ENCODE measurements at places on chromosomes 1 and 21.

- no peak for DNase-seq
Measured at GRCh38 chr1:247475793-247476192, 17.9 kb upstream of the OR2B11 start.

- DNase-seq: no peak
Measured at GRCh38 chr1:25861316-25862286, 2.3 kb upstream of the AUNIP start.

DNA sequence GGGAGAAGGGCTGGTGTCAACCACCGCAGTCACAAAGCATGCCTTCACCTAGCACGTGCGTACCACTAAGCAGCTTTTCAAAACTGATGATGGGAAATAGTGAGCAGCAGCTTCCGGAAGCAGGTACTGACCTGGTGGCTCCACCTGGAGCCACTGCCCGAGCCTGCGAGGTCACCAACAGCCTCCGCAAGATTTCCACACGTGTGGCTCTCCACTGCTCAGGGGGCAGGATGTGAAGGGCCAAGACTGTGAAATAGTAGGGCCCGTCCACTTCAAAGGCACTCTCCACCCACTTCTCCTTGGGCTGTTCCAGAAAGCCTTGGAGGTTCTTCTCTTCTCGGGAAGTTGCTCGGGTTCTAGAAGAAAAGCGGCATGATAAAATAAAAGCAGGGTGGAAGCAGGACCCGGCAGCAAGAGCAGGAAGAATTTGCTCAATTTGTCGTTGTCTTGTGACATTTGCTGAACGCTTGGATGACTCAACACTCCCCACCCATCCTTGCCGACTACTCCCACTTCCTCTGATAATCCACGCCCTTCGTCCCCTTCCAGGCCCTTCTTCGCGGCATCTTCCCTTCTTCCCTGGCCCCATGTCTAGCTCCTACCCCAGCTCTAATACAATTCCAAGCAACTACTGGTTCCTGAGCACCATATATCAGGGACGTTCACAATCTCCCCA lies 124.9 kb upstream of the IFFO2 start:
- no peak for DNase-seq

DNA sequence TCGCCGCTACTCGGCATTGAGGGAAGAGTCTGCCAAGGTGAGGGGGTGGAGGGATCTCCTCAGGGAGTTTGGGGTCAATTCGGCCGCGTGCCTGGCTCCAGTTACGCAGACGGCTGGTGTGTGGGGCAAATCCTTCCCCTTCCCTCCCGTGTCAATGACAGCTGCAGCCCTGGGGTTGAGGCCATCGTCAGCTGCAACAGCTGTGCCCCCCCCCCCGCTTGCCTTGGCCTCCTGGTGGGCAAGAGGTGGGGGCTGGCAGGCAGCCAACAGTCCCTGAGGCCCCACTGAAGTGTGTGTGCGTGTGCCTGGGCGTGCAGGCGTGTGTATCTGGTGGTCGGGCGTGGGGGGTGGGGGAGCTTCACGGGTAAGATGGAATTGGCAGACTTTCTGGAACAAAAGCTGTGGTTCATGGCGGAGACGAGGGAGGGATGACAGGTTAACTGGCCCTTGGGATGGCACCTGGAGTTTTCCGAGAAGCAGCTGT lies 25.6 kb downstream of the PPFIA4 start:
- no peak for DNase-seq

DNA sequence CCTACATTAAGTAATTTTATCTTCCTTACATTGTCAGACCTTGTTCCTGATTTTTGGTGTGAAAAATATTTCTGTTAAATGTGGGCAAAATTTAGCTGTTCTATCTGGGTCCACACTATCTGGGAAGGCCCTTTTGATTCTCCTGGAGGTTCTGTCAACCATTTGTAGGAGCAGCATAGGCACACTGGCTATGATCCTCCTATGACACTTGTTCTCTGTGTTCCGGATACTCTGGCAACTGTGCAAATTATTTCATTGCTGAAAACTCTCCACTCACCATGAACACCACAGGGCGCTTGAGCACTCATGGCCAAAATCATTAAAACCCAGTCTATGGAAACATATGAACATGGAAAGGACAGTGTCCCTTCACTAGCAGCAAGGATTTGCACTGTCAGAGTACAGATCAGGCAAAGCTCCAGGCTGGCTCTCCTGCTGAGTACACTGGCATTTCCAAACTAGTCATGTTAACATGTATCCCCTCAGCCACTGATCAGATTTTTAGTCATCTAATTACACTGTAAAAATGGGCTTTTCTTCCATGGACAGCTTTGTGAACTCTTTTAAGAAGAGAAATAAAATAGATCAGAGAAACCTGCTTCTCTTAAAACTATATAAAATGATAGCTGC lies 43.9 kb upstream of the SGIP1 start:
- DNase-seq: no peak

DNA sequence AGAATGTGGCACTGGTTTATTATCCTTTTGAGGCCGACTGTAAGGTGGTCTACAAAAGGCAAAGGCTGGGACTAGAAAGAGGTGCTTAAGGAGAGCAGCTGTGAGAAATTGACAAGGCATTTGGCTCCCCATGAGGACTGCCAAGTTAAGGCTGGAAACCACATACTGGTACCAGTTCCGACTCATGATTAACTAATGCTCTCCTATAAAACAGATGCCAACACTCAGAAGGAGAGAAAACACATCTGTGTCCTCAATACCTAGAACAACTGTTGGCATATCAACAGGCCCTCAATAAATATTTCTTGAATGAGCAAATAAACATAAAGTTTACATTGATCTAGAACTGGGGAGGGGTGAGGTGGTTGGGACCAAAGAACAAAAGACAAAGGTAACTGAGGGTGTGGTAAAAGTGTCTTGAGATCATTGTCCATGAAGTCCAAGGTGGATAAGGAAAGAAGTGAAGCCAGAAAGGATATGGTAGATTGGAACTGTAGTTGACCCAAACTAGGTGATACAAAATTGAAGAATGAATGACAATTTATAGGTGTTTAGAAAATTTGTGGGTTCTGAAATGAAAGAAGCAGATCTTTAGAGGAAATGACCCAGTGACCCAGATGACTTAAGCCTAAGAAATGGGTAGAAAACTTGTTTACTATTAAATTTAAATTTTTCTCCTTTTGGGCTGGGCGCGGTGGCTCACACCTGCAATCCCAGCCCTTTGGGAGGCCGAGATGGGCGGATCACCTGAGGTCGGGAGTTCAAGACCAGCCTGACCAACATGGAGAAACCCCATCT lies 16.9 kb upstream of the MCL1 start:
- DNase-seq: no peak

DNA sequence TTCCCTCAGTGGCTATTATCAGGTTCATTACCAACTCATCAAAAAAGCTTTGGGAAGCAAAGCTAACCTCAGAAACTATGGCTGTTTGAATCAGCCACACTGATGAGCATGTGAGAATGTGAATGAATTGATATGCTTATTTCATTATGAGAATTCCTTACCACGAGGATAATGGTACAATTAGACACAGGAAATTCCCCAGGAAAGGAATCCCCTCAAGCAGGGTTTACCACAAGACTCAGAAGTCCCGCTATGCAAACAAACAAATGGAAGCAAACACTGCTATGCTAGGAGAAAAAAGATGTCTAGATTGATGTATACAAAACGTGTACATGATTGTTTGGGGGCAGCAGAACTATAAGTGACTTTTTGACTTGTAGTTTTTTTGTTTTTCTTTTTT lies 205.0 kb downstream of the HMCN1 start:
- no peak for DNase-seq

DNA sequence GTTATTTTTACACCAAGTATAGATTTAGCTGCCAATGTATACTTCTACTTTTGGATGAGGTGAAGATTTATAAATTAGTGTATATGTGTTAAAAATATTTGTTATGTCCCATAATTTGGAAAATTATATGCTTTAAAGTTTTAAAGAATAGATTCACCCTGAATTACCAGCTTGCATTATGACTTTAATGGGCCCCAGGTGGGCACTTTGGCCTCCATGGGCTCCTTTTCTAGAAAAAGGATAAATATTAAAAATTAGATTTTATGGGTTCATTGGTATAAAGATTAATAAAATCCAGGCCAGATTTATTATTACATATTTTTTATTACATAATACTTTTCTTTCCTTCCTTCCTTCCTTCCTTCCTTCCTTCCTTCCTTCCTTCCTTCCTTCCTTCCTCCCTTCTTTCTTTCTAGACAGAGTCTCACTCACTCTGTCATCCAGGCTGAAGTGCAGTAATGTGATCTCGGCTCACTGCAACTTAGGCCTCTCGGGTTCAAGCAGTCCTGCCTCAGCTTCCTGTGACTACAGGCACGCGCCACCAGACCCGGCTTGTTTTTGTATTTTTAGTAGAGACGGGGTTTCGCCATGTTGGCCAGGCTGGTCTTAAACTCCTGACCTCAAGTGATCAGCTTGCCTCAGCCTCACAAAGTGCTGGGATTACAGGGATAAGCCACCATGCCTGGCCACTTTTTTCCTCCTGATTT lies 21.9 kb downstream of the KMO start:
- no peak for DNase-seq

Data from urinary bladder (tissue), 4 donors.